ENCODE measurements at places on chromosomes 11 and 22. TPM values are rescaled to one million over a fixed set of nuclear protein-coding genes. Genes with fewer than 3 reads are reported as not detected.

DNA sequence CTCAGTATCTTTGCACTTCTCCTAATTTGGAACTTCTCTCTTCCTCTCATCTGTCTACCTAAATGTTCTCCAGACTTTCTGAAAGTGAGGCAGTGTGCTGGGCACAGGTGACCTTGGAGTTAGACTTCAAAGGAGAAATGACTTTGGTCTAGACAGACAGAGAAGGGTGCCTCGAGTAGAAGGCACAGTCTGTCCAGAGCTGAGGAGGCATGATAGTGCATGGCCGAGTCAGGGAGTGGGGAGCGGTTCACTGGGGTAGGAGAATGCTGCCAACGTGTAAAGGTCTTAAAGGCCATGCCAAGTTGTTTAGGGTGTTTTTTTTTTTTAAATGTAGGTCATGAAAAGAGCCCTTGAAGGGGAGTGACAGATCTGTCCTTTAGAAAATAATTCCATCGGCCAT, 17.3 kb upstream of the ZBTB16 start:
- no peaks in the 10 kb centered on the region for H3K36me3 ChIP-seq
- H3K4me3 ChIP-seq: no peak overlapping the region
- H3K27ac ChIP-seq: no peak overlapping the region

DNA sequence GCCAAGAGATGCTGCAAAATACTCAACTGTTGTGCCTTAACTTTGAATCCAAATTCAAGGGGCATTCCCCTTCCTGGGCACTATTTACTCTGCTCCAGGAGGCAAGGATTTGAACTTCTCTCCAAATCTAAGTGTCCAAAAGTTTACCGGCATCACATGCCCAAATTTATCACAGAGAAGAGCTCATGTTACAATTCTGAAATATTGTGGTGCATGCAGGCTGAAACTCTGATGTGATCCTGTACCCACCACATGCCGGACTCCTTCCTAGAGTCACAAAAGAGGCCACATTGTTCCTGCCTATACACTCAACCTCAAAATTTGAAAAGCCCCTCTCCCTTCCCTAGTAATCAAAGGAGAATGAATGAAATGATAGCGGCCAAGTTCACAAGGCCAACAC, 1.3 kb downstream of the TRAF6 start:
- H3K27me3 ChIP-seq: no peaks in the 10 kb centered on the region
- H3K4me1 ChIP-seq: no peaks in the 10 kb centered on the region
- H3K36me3 ChIP-seq: no peaks in the 10 kb centered on the region
- peak overlapping the region; percentile 95 for H3K4me3 ChIP-seq
- no peak for DNase-seq

- peaks cover 13% of the 10 kb centered on the region for H3K27me3 ChIP-seq
- H3K36me3 ChIP-seq: no peaks in the 10 kb centered on the region
- H3K4me1 ChIP-seq: no peaks in the 10 kb centered on the region
Measured at GRCh38 chr11:11454671-11455223, 101.7 kb upstream of the CSNK2A3 start.

- peak; percentile 44 for DNase-seq
- H3K36me3 ChIP-seq: no peaks in the 10 kb centered on the region
- H3K27me3 ChIP-seq: no peaks in the 10 kb centered on the region
- no peak within 1 kb of the TSS for H3K27ac ChIP-seq
- peaks cover 51% of the 10 kb centered on the region for H3K4me1 ChIP-seq
- H3K4me3 ChIP-seq: peak within 1 kb of the TSS; percentile 67
Measured at GRCh38 chr11:63916837-63917691, at the start of gene RCOR2. Gene RCOR2, minus strand, starts transcription at chr11:63917164. Its CDS starts 708 bp downstream, at chr11:63916456.

DNA sequence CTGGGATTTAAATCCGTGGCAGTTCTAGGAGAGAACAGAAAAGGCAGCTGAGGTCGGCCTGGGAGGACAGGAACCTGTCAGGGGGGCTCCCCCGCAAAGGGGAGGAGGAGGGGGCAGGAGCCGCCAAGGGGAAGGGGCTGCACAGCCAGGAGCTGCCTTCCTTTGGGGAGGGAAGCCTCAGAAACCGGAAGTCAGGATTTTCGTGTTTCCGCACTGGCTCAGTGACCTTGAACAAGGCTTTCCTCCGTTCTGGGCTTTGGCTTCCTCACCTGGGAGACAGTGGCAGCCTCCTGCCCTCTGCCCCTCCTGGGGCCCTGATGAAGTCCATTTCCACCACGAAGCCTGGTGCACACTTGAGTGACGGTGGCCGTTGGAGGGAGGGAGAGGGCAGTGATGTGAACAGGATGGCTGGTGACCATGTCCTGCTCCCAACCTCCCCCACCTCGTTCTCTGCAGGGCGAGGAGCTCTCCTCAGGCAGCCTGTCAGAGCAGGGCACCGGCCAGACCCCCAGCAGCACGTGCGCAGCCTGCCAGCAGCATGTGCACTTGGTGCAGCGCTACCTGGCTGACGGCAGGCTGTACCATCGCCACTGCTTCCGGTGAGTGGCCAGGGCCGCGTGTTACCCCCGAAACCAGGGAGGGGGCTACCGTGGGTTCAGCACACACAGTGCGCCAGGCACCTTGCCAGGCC, 12.6 kb downstream of the MICALL1 start:
- DNase-seq: no peak
- no peak overlapping the region for H3K27ac ChIP-seq
- peaks cover 10% of the 10 kb centered on the region for H3K36me3 ChIP-seq
- H3K4me3 ChIP-seq: no peak overlapping the region
- H3K27me3 ChIP-seq: no peaks in the 10 kb centered on the region

DNA sequence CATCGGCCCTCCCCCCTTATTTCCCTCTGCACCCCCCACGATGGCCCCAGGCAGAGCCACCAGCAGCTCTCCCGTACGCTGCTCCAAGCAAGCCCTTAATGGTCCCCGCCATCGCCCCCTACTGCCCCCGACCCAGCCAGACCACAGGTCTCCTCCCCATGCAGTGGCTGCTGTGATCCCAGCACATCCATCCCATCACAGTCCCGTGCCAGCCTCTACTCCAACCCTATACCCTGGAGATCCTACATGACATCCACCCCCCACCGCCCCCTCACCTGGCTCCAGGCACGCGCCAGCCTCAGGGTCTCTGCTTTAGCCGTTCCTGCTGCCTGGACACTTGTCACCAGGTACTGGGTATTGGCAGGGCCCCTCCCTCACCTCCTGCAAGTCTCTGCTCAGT, 85.8 kb upstream of the RTL6 start:
- H3K27ac ChIP-seq: no peak overlapping the region
- no peaks in the 10 kb centered on the region for H3K36me3 ChIP-seq
- no peak overlapping the region for H3K4me3 ChIP-seq
- H3K27me3 ChIP-seq: peaks cover 49% of the 10 kb centered on the region
- no peak for DNase-seq

DNA sequence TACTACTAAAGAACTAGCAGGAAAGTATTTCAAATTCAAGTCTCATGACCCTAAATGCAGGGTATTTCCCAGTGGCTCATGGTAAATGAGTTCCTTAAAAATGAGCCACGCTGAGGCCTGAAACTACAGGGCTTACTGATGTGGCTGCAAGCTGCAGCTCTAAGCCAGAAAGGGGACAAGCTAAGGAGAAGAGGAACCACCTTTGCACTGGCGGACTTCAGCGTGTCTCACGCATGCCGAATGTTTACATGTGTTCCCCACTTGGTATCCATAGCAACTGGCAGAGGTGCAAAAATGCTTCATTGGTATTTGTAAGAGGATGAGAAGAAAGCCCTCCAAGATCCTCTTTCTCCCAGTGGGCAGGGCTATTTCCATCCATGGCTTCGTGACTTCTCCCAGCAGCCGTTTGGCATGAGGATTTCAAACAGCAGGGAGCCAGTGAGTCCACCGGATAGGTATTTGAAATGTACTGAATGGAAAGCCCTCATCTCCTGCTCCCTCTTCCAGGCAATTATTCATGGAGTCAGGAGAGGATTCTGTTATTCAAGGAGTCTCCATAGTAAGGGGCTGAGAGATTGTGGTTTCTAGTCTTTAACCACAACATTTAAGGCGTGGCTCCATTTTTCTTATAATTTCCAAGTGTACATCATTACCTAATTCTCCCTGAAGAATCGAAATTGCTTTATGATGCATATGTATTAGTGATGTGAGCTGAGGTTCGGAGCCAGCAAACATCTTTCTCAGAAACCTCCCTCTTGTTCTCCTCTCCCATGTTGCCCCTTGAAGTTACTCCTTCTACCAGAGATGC, 55.3 kb upstream of the CD44 start:
- peaks cover 56% of the 10 kb centered on the region for H3K4me1 ChIP-seq
- H3K4me3 ChIP-seq: peak overlapping the region; percentile 62
- H3K27me3 ChIP-seq: no peaks in the 10 kb centered on the region
- H3K27ac ChIP-seq: peak overlapping the region; percentile 95
- no peaks in the 10 kb centered on the region for H3K36me3 ChIP-seq
- DNase-seq: peak; percentile 59

DNA sequence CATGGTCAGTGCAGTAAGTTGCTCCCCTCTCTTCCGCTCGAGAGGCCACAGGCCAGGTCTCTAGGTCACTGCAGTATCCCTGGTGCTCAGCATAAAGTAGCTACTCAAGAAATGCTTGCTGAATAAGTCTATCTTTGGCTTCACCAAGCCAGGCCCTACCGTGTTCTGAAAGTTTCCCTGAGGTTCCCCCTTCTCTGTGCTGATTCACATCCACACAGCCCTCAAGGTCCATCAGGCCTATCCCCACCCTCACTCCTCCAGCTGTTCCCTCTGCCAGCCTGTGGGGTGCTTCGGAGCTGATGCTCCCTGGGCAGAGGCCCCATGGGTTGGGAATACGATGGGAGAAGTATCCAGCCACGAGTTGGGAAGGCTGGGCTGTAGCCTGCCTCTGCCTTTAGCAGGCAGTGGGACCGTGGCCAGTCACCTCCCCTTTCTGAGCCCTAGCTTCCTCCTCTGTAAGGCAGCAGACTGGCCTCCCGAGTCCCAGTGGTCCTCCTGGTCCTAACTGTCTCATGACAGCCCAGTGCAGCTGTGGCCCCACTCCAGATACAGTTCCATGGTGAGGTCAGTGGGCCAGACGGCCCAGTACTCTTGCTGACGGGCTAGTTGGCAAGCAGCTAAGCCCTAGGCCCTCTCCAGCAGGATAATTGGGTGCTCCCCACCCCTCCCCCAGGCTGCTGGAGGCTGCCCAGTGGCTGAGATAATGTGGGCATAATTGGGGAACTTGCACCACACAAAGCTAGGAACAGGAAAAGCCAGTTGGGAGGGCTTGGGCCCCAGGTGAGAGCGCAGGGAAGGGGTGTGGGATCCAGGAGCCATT, 48.2 kb downstream of the NECTIN1 start:
- no peak for DNase-seq
- H3K27ac ChIP-seq: no peak overlapping the region
- peaks cover 29% of the 10 kb centered on the region for H3K27me3 ChIP-seq
- H3K4me3 ChIP-seq: no peak overlapping the region
- no peaks in the 10 kb centered on the region for H3K36me3 ChIP-seq

GRCh38 chr11:116215471-116216113, 557.2 kb downstream of the BUD13 start:
- DNase-seq: no peak
- H3K27me3 ChIP-seq: no peaks in the 10 kb centered on the region
- H3K4me1 ChIP-seq: no peaks in the 10 kb centered on the region
- no peak overlapping the region for H3K4me3 ChIP-seq
- no peak overlapping the region for H3K27ac ChIP-seq

GRCh38 chr11:64660706-64661105, 62.3 kb downstream of the NRXN2 start:
- no peak for DNase-seq
- peaks cover 19% of the 10 kb centered on the region for H3K27me3 ChIP-seq
- no peak overlapping the region for H3K4me3 ChIP-seq
- no peaks in the 10 kb centered on the region for H3K36me3 ChIP-seq
- no peak overlapping the region for H3K27ac ChIP-seq

DNA sequence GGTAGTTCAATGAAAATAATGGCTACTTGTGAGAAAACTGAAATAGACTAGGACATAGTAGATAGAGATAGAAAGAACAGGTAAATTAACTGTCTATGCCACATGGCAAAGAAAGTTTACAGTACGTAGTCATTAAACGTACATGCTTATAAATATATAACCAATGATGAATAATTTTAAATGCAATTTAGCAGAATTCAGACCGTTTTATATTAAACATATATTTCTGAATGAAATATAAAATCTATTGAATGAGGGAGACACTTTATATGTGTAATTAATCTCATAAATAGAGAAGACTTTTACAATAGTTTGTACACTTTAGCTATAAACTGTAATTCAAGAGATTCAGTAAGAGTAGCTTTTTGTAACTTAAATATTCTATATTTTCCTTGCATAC, 124.4 kb upstream of the VPREB1 start:
- no peak for DNase-seq
- H3K4me1 ChIP-seq: no peaks in the 10 kb centered on the region
- no peak overlapping the region for H3K27ac ChIP-seq
- no peaks in the 10 kb centered on the region for H3K36me3 ChIP-seq

DNA sequence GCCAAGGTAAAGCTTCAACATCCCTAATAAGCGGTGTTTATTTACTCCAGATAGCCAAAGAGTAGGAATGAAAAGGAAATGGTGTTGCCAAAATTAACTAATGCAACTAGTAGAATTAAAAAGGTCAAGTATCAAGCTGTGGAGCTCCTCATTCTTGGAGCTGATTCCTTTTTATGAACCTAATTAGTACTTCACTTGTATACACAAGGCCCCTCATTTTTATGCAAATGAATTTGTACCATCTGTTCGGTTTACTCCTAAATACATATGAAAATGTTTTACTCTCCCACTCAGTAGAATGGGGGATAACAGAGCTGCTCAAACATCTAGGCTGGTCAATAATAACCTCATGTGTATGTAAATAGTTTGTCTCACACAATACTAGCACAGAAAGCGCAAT, 426.4 kb upstream of the LUZP2 start:
- H3K4me1 ChIP-seq: no peaks in the 10 kb centered on the region
- no peak overlapping the region for H3K27ac ChIP-seq
- H3K27me3 ChIP-seq: no peaks in the 10 kb centered on the region
- H3K4me3 ChIP-seq: no peak overlapping the region
- DNase-seq: no peak

DNA sequence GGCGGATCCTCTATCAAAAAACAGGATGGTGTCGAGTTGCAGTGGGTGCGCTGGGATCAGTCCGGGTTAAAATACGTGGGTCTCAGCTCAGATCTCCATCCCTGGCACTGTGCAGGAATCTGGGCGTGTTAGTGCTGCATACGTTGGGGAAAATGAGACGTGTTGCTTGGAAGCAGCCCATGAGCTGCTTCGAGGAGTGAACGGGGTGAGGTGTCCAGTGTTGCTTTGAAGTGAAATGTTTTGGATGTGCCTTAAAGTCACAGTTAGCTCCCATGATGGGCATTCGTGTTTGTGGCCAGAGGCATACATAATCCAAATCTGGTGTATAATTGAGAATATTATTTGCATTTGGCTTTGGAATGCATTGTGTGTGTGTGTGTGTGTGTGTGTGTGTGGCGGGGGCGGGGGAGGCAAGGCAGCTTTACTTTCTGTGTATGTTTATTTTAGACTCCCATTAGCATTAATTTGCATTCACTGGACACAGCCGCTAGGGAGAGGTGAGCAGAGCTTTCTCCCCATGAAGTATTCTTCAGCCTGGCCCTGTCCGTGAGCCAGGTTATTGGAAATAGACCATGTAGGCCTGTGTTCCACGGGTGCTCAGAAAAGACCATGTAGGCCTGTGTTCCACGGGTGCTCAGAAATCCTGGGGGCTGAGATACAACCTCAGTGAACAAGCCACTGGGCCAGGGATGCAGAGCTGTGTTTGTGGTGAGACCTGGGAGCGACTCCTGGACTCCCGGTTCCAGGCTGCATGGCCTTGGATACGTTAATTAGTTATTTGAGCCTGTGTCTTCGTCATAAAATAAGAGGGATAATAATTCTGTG, 134.6 kb downstream of the ST3GAL4 start:
- DNase-seq: no peak
- no peaks in the 10 kb centered on the region for H3K4me1 ChIP-seq
- H3K27me3 ChIP-seq: peaks cover 9% of the 10 kb centered on the region
- H3K27ac ChIP-seq: no peak overlapping the region
- H3K4me3 ChIP-seq: no peak overlapping the region

ZNF143 gene
- total RNA-seq: 48.8 TPM

SNRPD3 gene
- total RNA-seq: 80.2 TPM

TREH gene
- total RNA-seq: not detected

RAC2 gene
- total RNA-seq: 385 TPM

HEPHL1 gene
- not detected for total RNA-seq

PHETA2 gene
- 0.98 TPM for total RNA-seq

DEPDC7 gene
- 2.2 TPM for total RNA-seq

All from T-cell (primary cell).